ENCODE measurements at places on chromosomes 3 and 15.

GRCh38 chr3:182303169-182303568 lies 490.1 kb upstream of the ATP11B start:
- DNase-seq = no peak

DNA sequence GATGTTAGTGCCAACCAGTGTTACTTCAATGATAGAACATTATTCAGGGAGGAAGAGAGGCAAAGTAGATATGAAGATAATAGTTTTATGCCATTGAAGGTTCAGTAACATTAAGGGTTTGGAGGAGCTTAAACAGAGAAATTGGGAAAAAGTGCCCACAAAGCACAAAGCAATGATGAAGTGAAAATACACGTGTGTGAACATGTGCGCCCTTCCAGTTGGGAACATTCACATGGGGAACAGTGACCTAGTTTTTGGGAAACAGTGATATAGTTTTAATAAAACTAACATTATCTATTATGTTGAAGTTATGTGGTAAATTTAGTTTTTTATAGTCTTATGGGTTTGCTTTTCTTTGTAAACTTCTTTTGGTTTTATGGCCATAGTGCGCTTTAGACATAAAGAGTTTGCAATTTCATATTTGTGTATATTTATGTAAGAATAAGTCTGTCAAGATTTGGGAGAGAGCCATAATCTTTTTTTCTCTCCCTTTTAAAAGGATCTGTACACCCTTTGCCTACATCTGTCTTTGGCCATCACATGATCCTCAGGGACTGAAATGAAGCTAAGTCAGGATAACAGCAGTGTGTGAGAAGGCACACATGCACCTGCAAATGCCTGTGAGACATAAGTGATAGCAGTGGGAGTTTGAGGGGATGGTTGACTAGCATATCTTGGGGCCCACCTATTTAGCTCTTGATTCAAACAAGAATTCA lies 450.3 kb upstream of the THRB start:
- no peak for DNase-seq

DNA sequence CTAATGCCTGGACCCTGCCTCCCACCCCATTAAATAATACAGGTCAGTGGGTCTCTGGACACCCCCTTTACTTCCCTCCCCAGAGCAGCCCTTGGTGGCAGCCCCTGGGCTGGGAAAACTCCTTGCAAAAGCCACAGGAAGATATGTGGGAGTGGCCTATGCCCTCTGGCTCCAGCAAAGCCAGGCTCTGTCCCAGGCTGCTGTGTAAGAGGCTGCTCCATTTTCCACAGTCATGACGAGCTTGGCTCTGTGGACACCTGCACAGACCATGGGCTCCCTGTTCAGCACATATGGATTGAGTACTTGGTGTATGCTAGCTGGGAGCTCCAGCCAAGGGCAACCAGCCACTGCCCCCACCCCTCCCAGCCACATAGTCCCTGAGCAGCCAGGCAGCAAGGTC lies 13.0 kb downstream of the CACNA2D2 start:
- no peak for DNase-seq

- DNase-seq = no peak
Observed at GRCh38 chr3:42901073-42901415, 4.9 kb upstream of the ZNF662 start.

- DNase-seq = peak; percentile 14
Observed at GRCh38 chr15:94584833-94585244, 353.5 kb downstream of the MCTP2 start.

DNA sequence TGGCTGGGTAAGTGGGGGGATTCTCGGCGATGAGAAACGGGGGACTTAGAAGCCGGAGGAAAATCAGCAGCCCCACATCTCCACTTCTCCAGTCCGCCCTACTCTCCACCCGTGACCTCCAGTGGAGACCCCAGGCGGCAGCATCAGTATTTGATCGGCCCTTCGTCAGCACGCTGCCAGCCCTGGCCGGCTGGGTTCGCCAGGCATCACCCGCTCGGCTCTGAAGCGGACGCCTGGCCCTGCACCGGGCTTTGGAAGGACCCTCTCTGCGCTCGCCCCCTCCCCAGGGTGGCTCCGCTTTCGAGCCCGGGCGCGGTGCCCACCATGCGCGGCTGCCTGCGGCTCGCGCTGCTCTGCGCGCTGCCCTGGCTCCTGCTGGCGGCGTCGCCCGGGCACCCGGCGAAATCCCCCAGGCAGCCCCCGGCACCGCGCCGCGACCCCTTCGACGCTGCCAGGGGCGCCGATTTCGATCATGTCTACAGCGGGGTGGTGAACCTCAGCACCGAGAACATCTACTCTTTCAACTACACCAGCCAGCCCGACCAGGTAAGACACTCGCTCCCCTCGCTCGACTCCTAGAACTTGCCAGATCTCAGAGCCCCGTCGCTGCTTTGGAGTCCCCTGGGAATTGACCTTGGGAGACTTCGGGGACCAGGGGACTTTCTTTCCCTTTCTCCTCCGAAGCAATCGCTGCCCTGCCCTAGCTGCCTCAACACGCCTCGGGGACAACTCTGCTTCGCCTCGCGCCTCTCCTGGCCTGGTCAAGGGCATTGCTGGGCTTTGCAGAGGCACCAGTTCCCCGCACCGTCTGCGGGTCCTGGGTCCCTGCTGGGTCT lies 561 bp downstream of the SIDT1 start:
- DNase-seq = peak; percentile 40

DNA sequence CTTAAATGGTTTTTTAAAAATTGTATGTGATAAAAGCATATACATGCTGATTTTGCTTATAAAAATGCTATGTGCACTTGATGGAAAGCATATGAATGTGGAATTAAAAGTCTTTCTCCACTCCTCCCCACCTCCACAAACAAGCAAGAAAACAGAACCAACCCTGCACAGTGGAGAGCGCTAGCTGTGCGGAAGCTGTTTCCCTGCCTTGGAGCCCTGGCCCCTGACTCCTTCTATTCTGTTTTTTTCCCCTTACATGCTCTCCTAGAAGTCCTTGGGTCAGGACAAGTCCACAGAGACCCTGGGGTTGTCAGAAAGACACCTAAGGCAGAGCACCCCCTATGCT lies 64.2 kb downstream of the BOC start:
- DNase-seq = no peak

DNA sequence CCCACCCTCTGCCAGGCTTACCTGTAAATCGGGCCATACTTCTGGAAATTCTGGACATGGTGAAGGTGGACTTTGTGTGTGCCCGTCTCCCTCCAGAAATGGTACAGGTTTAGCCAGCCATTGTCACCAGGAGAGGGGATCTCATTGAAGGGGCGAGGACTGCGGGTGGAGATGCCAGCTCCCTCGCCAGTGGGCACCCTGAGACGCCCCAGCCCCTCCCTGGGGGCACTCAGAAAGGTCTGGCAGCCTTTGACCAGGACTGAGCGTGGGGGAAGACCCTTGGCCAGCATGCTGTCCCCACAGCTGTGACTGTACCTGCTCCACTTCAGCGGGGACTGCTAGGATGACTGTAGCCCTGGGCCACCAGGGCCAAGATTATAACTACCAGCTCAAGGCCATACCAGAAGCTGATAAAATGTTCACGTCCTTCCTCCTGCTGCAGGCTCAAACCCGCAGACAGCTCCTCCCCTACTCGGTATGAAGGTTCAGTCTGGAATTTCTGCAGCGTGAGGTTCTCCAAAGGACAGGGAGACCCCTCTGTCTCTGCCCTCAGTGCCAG lies at the start of gene CYP11A1:
TSS of gene CYP11A1 (minus strand) at position 351 of the 559 bp plus-strand sequence. CDS start at position 290, 61 bp downstream.
- no peak for DNase-seq

DNA sequence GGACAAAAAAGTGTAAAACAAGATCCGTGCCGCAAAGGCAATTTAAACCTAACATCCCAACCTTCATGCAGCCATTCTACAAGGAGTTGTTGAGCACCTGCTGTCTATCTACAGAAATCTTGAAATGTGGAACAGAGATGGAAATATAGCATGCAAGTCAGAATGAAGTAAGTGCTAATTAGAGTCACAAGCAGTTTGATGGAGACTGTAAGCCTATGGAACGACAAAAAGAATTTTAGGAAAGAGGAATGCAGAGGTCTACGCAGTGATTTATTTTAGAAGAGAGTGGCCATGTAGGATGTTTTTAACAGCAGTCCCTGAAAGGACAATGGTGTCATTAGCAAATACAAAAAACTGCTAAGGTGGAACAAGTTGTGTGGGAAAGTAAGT lies 851 bp upstream of the DCBLD2 start:
- no peak for DNase-seq

DNA sequence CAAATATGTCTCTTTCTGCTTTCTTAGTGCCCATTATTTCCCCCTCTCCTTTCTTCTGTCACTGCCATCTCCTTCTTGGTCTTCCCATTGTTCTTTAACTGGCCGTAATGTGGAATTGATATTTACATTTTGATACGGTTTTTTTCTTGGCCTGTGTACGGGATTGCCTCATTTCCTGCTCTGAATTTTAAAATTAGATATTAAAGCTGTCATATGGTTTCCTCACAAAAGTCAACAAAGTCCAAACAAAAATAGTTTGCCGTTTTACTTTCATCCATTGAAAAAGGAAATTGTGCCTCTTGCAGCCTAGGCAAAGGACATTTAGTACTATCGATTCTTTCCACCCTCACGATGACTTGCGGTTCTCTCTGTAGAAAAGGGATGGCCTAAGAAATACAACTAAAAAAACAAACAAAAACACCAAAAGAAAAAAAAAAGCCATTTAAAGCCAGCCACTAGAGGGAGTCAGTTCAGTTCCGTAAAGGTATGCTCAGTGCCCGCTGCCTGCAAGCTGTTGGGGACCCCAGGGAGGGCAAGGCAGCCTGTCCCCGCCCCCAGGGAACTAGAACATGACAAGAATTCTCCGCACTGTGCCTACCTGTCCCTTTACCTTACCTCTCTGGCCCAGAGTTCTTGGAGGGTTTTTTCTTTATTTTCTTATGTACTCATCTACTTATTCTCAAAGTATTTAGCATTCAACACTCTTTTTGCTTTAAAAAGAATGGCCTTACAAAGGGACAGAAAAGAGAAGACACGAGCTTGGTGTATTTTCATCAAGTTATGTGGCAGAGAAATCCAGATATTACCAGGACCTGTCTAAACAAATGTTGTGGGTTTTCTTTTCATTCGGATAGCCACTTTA lies 30.0 kb upstream of the NR2E3 start:
- DNase-seq = peak; percentile 9

DNA sequence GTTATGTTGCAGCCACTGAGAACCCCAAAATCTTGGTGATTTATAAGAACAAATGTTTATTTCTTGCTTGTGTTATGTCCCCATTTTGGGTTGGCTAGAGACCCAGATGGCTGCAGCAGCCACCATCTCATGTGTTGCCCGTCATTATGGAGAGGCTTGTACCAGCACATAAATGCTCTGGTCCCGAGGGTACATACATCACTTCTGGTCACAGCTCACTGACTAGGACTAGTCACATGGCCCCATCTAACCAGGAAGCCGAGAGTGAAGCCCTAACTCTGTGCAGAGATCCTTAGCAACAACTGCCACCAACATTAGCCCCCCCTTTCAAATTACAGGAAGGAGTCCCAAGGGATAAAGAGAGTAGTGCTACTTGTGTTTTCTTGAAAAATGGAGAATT lies 25.5 kb upstream of the HACD2 start:
- DNase-seq = no peak

DNA sequence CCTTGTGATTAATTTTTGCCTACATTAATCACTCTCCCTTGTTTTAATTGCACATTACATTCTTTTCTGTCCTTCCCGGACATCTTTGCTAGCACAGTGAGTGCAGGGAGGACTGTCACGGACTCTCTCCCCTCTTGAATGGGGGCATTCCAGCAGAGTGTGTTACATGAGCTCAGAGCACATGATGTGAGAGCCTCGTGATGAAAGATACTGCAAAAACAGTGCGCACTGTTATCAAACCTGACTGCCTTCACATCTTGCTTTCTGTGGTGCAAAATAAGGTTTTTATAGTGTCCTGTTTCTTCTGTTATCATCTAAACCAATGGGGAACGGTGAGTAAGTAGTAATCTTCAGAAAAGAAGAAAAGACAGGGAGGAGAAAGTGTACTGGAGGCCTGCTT lies 167.5 kb downstream of the PGPEP1L start:
- no peak for DNase-seq

GRCh38 chr15:92687746-92688145 lies 32.2 kb upstream of the FAM174B start:
- DNase-seq = no peak

DNA sequence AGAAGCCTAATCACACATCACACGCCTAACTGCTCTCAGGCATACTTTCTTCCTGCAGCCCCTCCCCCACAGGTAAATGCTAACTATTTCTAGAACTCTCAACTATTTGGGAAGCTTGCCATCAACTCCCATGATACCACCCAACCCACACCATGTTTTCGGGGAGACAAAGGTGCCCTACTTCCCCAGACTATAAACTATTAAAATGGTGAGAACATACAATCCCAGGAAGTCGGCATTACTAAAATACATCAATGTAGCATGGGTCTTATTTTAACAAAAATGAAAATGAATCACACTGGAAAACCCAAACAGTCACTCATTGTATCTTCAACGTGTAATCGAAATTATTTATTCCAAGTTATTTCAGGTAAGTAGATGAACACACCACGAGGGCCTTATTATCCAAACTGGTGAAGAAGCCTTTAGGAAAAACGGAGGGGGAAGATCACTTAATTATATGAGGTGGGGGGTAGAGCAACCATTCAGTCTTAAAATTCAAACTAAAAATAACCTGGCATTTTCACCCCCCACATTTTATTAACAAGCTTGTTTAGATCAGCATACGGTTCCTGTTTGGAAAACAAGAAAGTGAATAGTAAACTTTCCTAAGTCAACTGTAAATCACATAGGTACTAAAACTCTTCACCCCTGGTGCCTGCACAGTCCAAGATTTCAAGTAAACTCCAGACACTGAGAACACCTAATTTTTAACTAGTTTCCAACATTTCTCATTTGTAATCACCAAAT lies 1.9 kb downstream of the TBL1XR1 start:
- DNase-seq = no peak

- DNase-seq = peak; percentile 53
Observed at GRCh38 chr15:84681831-84682230, 23.8 kb upstream of the NMB start.

- DNase-seq = no peak
Observed at GRCh38 chr3:106582151-106582550, 713.3 kb upstream of the CBLB start.

GRCh38 chr3:71489315-71489761 lies 94.2 kb downstream of the FOXP1 start:
- no peak for DNase-seq

DNA sequence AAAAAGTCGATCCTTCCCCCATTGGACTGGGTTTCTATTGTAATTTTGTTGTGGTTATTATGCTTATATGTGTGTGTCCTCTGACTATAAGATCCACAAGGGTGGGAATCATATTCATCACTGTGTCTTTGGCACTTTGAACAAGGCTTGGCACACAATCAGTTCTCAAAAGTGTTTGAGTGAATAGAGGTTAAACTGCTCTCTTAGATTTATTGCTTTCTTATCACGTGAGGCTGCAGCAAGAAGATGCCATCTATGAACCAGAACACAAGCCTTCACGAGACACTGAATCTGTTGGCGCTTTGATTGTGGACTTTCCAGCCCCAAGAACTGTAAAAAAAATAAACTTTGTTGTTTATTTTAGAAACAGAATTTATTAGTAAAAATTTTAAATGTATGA lies 295.0 kb upstream of the MDFIC2 start:
- DNase-seq = no peak

- no peak for DNase-seq
Observed at GRCh38 chr3:110062716-110063115, 725.4 kb upstream of the DPPA4 start.
